ENCODE measurements at places on chromosomes 12 and 14.

DNA sequence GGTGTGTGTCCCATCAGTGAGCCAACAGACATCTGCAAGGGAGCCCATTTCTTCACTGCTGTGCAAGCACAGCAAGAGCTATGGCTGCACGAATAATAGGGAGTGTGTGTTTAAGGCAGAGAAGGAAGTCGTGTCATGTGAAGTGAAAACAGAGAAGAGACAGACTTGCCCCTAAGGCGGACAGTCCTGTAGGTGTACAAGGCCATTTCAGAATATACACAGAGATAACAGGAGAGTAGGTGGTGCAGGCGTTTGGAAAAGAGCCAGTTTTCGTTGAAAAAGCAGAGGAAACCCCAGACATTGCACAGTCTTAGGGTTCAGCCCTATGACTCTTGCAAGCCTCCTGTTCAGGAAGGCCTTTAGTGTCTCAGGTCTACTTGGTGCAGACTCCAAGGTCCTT lies 46.3 kb upstream of the RNU6-8 start:
- no peak for DNase-seq

GRCh38 chr12:60836651-60837050 lies 1240.8 kb downstream of the SLC16A7 start:
- no peak for DNase-seq

GRCh38 chr12:122106843-122107242 lies 28.3 kb downstream of the MLXIP start:
- DNase-seq, result no peak

GRCh38 chr14:104047761-104048160 lies 37.7 kb upstream of the ASPG start:
- DNase-seq, result no peak

DNA sequence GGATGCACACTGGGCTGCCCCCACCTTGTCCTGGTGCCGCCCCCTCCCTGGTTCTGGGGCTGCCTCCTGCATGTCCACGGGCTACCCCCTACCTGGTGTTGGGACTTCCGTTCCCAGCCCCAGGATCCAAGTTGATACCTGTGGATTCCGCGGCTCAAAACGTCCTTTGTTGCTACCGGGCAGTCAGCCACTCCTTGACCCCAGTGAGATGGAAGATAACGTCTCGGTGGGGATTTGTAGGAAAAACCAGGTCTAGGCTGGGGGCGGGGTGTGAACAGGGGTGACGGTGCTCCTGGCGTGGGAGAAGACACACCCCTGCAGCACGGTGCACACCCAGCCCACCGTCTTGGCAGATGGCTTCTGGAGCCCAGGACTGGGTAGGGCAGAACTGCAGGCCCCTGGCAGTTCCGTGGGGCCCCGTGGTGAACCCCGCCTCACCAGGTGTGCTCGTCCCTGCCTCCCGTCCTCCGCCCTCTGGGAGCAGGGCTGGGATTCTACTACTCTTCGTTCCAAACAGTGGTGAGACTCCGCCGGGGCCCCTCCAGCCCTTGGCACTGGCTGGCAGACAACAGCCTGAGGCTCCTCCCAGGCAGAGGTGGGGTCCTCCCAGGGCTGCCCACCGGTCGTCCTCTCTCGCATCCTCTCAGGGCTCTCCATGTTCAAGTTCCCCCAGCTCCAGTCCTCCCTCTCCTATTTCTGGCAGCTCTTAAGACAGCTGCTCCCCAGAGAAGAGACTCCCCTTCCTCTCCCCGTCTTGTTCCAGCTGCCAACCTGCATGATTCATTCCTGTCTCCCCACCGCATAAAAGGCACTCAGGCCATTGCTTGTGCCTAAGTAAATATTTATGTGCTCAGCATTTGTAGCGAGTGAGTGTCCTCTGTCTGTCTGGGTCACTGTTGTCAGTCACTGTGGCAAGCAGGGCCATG lies 75.5 kb downstream of the FBXL14 start:
- DNase-seq, result no peak

DNA sequence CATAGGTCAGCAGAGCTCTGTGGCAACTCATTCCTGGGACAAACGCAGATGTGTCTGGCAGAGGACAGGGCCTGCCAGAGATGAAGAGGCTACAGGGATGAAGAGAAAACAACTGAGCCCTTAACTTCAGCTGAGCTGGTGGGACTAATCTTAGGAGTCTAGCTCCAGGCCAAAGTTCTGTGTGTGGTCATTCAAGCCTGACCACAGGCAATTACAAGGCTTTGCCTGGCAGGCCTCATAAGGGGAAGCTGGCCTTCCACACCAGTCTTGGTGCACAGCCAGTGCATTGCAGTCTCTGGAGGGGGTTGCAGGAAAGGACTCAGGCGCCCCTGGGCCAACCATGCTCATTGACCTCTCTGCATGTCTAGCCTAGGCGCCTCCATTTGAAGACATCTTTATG lies 127.6 kb upstream of the DAAM1 start:
- DNase-seq, result no peak

GRCh38 chr14:23446291-23446851 lies 10.9 kb upstream of the MYH7 start:
- no peak for DNase-seq

DNA sequence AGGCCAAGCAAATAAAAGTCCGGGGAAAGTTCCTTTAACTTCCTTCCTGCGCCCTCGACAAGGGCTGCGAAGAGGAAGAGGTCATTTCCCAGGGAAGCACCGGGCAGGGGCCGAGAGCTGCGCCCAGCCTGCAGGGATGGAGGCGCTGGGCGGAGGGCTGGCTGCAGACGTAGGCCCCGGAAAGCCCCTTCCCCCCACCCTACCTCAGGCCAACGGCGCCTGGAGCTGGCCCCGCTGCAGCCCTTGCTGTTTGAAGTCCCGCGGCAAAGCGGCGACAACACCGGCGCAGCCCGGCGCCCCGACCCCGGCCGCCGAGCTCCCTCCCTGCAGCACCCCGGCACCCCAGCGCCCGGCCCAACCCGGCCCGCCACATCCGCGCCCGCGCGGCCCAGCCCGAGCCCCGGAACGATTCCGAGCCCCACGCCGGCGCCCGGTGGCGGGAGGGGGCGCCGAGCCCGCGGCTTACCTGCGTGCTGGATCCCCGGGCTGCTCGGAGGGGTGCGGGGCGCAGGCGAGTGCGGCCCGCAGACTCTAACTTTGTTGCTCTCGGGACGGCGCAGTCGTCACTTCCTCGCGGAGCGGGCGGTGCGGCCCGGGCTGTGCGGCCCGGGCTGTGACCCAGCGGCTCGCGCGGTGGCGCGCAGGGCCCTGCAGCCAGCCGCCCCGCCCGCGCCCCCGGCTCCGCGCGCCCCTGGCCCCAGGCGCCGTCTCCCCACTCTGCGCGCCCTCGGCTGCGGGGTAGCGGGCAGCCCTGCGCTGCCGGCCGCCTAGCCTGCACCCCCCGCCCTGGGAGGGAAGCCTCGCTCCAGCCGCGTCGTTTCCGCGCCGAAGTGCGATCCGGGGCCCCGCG lies 64.8 kb upstream of the PTGR2 start:
- DNase-seq, result no peak

Data from right renal pelvis (tissue), 4 donors.